Stimulated activated CD8-positive, alpha-beta memory T cell treated with anti-CD3 and anti-CD28 coated beads, Interleukin-7, amount 100 ng/mL, for 24 hours (primary cell): ENCODE measurements at places on chromosomes 1 and 21.

DNA sequence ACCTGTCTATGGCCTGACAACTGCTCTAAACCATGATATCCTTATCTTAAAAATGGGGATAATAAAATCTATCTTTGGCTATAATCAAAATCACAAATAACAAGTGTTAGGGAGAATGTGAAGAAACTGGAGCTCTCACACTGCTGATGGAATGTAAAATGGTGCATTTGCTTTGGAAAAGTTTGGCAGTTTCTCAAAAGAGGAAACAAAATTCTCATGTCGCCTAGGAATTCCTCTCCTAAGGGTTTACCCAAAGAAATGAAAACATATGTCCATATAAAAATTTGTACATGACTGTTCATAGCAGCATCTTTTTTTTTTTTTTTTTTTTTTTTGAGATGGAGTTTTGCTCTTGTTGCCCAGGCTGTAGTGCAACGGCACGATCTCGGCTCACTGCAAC is 64.3 kb downstream of the ZNF281 start:
- no peak for DNase-seq

- DNase-seq, result no peak
These were observed 134.0 kb downstream of the FAM78B start for GRCh38 chr1:166032572-166033371.

DNA sequence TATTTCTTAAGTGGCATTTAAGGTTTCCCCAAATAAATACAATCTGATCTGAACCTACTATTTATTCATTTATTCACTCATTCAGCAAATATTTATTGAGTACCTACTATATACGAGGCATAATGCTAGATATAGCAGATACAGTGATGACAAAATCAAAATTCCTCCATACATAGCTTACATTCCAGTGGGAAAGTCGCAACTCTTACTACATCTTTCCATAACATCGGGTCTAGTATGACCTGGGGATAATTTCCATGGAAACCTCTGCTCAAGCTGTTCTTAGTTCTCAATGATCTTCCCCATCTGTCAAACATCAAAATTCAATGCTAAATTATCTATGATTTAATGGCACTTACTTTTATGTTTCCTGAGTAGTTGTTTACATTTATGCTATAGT is 70.8 kb upstream of the PRKACB start:
- no peak for DNase-seq

DNA sequence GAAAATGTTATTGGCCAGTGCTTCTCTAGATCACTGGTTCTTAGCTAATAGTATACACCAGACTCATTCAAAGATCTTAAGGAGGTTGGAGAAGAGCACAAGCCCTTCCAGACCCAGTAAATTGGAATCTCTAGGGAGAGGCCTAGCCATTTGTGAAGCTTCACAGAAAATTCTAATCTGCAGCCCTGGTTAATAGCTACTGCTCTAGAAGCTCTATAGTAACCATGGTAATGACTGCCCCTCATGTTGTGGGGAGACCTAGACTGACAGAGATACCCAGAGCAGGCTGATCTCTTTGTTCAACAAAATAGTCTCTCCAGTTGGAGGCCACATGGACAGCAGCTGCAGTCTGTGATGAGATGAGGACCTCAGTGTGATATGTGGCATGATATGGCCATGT is 31.7 kb downstream of the ARID1A start:
- DNase-seq, result no peak

GRCh38 chr1:237043846-237044636 is 2.1 kb downstream of the RYR2 start:
- DNase-seq, result no peak

GRCh38 chr21:37670883-37671282 is 245.4 kb downstream of the KCNJ6 start:
- no peak for DNase-seq

DNA sequence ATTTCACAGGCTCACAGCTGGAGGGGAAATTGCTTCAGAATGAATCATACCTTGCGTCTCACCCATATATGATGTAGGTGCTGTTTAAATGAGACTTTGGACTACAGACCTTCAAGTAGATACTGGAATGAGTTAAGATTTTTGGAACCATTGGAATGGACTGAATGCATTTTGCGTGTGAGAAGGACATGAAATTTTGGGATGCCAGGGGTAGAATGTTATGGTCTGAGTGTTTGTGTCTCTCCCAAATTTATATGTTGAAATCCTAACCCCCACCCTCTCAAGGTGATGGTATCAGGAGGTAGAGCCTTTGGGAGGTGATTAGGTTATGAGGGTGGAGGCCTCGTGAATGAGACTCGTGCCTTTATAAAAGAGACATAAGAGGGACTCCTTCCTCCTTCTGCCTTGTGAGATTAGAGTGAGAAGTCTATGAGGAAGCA is 41.4 kb downstream of the KCNK1 start:
- DNase-seq, result no peak

DNA sequence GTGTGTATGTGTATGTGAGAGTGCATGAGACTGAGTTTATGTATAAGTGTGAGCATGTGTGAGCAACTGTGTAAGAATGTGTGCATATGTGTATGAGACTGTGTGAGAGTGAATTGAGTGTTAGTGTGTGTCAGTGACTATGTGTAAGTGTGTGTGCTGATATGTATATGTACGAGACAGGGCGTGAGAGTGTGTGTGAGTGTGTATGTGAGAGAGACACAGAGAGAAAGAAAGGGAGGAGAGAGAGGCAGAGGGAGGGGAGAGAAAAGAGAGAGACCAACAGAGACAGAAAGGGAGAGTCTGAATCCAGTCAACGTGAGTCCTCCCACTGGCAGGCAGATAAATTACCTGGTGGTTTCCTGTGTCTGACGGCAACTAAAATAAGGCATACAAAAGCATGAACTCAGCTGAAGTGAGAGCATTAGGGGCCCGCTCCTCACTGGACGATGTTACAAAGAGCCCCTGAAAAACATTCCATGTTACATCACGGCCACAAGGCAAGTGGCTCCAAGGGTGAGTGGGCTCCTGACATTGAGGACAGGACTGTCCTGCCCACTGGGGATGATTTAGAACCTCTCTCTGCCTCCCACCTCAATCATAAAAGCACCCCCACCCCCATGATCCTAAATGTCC is 66.6 kb upstream of the TIAM1 start:
- DNase-seq, result no peak

DNA sequence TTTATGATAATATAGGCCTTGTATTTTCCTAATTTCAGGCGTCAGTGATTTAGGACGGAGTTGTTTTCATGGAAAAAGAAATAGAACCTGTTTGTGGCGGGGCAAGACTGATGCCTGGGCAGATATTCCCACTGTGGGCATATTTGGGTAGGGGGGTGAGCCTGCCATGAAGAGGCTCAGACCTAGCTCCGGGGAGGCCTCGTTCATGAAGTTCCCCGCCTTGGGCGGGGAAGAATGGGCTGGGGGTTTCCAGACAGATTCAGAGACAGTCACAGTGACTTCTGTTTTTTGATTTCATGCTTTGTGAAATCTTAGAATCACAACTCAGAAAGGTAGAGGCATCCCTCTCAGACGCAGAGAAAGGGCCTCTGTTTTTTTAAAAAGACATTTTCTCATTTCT is 36.1 kb downstream of the RUNX3 start:
- DNase-seq, result no peak

GRCh38 chr1:204617256-204618147 is 68.0 kb downstream of the LRRN2 start:
- no peak for DNase-seq

GRCh38 chr1:43548285-43549271 is 17.9 kb downstream of the PTPRF start:
- no peak for DNase-seq

- DNase-seq, result no peak
These were observed 725.2 kb downstream of the PTPRU start for GRCh38 chr1:29961293-29962059.

DNA sequence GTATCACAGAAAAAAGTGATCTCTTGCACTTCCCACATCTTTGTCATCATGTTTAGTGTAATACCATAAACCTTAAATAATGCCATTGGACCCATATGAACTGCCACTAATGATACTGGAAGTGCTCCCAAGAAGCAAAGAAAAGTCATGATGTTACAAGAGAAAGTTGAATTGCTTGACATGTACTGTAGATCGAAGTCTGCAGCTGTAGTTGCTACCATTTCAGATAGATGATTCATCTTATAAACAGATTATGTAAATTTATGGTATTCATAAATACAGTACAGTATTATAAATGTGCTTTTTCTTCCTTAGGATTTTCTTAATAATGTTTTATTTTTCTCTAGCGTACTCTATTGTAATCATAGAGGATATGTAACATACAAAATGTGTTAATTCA is 30.1 kb upstream of the LAMC2 start:
- DNase-seq, result no peak

- DNase-seq, result no peak
These were observed 15.0 kb downstream of the CRNN start for GRCh38 chr1:152398812-152399698.

DNA sequence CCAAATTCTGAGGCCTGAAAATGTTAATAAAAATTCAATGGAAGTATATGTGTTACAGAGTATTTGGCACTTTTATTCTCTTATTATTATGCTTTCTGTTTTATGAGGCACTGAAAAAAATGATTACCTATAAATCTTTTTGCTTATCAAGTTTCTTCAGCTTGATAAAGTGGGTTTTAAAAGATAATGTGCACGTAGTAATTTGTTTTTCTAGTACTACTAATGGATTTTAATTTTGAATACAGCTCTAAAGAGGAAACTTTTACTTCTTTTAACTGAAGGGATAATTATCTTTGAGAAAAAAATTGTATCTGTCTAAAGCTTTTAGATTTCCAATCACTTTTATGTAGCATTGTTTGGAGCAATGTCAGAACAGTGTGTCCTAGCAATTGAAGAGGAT is 211.4 kb upstream of the L1TD1 start:
- DNase-seq, result no peak

DNA sequence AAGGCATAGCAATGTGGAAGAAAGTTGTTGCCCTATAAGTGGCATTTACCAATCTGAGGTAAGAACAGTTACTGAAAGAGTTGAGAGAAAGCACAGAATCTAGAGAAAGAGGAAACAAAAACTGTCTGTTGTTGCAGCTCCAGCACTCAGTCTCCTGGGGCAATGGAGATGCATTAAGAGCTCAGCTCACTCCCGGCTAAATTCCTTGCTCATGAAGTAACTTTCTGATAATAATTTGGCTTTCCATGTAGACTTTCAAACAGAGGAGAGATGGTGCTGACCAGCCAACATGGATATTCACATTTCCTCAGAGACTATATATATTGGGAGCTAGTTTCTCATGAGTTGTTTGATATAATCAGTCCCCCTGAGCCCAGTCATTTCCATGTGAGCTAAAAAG is 135.3 kb downstream of the GDAP2 start:
- DNase-seq, result no peak

GRCh38 chr1:207306603-207307002 is 14.9 kb upstream of the CD55 start:
- no peak for DNase-seq

- no peak for DNase-seq
These were observed 13.2 kb upstream of the MFN2 start for GRCh38 chr1:11967028-11967547.

- DNase-seq, result no peak
These were observed 129.1 kb downstream of the S1PR1 start for GRCh38 chr1:101365878-101366277.

GRCh38 chr21:15063081-15063813 is 1.6 kb downstream of the NRIP1 start:
- no peak for DNase-seq

DNA sequence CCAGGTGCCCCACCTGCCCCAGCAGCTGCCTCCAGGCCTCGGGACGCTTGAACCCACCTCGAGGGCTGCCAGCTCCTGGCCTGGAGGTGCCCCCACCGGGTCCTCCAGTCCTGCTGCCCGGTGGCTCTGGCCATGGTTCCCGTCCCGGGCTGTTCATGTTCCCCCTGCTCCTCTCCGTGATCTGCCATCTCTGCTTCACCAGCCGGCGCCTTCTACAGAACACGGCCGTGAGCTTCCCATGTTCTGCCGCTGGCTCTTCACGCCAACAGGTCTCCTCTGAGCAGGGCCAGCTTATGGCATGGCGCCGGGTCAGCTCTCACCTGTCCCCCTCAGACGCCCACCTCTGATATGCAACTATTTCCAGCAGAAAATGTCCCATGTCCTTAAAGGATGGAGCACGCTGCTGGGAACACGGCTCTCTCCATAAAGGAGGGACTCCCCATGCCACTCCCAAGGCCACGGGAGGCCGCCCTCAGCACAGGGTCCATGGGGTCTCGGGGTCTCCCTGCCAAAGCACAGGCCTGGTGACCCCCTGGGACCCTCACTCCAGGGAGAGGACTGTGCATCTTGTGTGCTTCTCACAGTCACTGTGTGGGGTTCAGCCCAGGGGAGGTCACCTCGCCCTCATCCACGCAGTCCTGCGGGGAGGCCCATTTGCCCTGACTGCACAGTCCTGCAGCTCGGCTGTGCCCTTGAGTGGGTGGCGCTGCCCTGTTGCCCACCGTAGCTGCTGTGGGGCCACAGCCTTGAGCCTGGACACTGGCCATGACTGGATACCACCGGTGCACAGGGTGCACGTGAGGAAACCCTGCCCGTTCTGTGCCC is 36.7 kb downstream of the COL18A1 start:
- no peak for DNase-seq

DNA sequence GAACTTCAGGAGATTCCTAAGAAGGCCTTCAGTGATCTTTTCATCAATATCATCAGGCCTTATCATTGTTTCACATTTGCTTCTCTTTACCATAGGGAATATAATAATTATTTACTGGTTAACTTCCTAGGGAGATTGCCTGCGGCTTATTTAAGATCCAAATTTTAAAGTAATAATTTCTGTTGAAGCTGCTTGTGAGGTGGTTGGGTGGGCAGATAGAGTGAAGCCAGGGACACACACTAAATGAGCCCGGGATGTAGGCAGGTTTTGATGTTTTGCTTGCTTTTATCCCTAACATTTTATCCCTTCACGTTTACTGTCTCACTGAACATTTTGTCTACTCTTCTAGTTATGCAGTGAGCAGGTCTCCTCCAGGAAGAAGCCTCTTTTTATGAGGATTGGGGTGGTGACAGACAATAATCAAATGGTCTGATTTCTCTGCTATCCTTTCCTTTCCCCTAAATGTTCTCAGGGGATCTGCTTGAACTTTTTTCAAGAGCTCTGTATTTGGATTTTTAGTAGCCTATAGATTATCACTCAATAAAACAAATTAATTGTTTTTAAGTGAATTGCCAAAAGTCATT is 164.7 kb downstream of the RUNX1 start:
- no peak for DNase-seq

DNA sequence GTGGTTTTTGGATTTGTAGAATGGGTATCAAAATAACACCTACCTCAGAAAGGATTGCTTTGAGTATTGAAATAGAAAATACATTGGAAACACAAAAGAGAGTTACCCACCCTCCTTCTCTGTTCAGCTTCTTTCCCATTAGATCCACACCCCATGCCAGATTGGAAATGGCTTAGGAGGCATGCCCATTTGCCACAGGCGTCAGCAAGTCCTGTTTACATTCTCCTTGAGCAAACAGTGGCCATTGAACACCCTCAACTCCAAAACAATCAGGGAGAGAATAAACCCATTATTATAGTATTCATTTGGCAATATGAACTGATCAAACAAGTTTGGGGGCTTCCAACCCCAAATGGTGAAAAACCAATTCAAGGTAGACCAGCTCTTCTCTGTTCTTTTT is 2.4 kb downstream of the ELAPOR1 start:
- no peak for DNase-seq

GRCh38 chr1:220325306-220325995 is 53.2 kb upstream of the RAB3GAP2 start:
- no peak for DNase-seq

GRCh38 chr1:69858534-69858933 is 290.8 kb downstream of the LRRC7 start:
- DNase-seq, result no peak

GRCh38 chr1:21573971-21574465 is 64.8 kb downstream of the ALPL start:
- DNase-seq, result no peak

GRCh38 chr1:85484716-85485115 is 19.8 kb upstream of the DDAH1 start:
- no peak for DNase-seq
